ENCODE measurements at places on chromosomes 2 and 18. TPM values are rescaled to one million over a fixed set of nuclear protein-coding genes. Genes with fewer than 3 reads are reported as not detected.

APLF gene
- total RNA-seq = 6.5 TPM

FSHR gene
- not detected for total RNA-seq

SERPINB4 gene
- total RNA-seq = not detected

DSC3 gene
- total RNA-seq = 0.38 TPM

SP140 gene
- total RNA-seq = not detected

DSG2 gene
- total RNA-seq = under 0.01 TPM

NEDD4L gene
- 9.7 TPM for total RNA-seq

FN1 gene
- 3,205 TPM for total RNA-seq

PFN4 gene
- 0.18 TPM for total RNA-seq

TRIM43 gene
- total RNA-seq = not detected

IL1R2 gene
- total RNA-seq = 0.19 TPM

STPG4 gene
- 0.09 TPM for total RNA-seq

ECEL1 gene
- not detected for total RNA-seq

GKN1 gene
- not detected for total RNA-seq

FER1L5 gene
- total RNA-seq = 0.09 TPM

SERPINB3 gene
- not detected for total RNA-seq

GAL3ST2 gene
- not detected for total RNA-seq

PLCL1 gene
- total RNA-seq = 3.8 TPM

AQP12B gene
- not detected for total RNA-seq

ATG9A gene
- 31.8 TPM for total RNA-seq

SAG gene
- not detected for total RNA-seq

FZD7 gene
- 0.85 TPM for total RNA-seq

LCT gene
- total RNA-seq = not detected

CLASP1 gene
- total RNA-seq = 39.5 TPM

LHCGR gene
- not detected for total RNA-seq

EPHA4 gene
- total RNA-seq = 29.6 TPM

RNF152 gene
- 41.8 TPM for total RNA-seq

HOXD11 gene
- not detected for total RNA-seq
